Type B pancreatic cell (in vitro differentiated cells): ENCODE measurements at places on chromosomes 6 and 20. TPM values are rescaled to one million over a fixed set of nuclear protein-coding genes. Genes with fewer than 3 reads are reported as not detected.

The GPX5 gene
- not detected in 2 replicates for total RNA-seq

The SPINT3 gene
- not detected in 2 replicates for total RNA-seq

The MDFI gene
- 53.9 and 94.5 TPM in 2 replicates for total RNA-seq

DNA sequence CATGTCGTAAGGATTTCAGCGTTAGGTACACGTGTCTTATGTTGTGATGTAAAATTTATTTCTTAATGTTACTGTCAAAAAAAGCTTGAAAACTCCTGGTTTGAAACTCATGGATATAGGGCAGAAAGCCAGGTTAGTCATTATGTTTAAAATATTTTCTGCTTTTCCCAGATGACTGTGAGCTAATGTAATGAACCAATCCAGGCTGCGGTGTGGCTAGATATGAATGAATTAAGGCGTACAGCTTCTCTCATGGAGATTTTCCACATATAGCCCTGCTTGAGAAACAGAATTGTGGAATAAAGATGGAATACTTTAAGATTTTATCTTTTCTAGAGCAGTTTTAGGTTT lies 80.3 kb upstream of the STMND1 start:
- no peak for DNase-seq

DNA sequence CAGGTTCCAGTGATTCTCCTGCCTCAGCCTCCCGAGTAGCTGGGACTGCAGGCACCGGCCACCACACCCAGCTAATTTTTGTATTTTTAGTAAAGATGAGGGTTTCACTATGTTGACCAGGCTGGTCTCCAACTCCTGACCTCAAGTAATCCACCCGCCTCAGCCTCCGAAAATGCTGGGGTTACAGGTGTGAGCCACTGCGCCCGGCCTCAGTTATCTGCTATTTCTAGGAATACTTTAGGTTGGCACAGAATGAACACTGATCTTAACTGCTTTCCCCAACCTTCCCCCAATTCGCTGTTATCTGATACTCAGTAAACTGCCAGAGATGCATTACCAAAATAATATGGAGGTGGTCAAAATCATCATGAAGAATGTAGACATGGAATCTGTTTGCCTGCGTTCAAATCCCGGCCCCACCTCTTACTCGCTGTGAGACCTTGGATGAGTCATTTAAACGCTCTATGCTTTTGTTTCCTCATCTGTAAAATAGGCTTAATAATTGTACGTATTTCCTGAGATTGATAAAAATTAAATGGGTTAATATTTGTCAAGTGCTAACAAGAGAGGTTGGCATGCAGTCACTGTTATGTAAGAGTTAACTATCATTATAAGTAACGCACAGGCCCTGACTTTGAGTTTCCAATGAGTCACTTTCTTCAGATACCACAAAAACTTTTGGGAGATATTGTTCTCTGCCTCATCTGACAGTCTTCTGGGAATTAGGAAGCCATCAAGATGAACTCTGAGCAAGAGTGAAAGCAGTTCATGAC lies 44.5 kb upstream of the NCOA3 start:
- DNase-seq, result no peak

- DNase-seq, result no peak
Observed at GRCh38 chr6:10399451-10399850, 15.4 kb downstream of the TFAP2A start.

DNA sequence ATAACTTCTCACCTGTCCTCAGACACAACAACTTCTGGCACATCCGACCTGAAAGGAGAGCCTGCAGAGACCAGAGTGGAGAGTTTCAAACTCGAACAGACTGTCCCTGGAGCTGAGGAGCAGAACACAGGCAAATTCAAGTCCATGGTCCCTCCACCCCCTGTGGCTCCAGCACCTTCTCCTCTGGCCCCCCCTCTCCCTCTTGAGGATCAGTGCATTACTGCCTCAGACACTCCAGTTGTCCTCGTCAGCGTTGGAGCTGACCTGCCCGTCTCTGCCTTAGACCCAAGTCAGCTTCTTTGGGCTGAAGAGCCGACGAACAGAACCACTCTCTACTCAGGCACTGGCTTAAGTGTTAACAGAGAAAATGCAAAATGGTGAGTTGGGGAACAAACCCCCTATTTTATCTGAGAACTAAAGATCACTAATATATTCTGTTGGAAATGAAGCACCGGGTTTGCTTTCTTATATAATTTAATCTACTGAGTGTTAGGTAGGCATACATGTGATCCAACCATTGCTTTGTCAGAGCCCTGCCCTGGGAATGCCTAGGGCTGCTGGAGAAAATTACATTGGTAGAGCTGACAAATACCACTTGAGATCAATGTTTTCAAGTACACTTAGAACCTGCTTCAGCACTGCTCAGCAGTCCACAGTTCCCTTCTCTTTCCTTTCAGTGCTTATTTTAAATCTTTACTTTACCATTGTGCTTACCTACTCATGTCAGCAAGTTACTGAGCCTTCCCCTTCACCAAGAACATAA lies 77.5 kb upstream of the LTV1 start:
- DNase-seq, result no peak
